ENCODE measurements at places on chromosomes 2 and 18. TPM values are rescaled to one million over a fixed set of nuclear protein-coding genes. Genes with fewer than 3 reads are reported as not detected.

DNA sequence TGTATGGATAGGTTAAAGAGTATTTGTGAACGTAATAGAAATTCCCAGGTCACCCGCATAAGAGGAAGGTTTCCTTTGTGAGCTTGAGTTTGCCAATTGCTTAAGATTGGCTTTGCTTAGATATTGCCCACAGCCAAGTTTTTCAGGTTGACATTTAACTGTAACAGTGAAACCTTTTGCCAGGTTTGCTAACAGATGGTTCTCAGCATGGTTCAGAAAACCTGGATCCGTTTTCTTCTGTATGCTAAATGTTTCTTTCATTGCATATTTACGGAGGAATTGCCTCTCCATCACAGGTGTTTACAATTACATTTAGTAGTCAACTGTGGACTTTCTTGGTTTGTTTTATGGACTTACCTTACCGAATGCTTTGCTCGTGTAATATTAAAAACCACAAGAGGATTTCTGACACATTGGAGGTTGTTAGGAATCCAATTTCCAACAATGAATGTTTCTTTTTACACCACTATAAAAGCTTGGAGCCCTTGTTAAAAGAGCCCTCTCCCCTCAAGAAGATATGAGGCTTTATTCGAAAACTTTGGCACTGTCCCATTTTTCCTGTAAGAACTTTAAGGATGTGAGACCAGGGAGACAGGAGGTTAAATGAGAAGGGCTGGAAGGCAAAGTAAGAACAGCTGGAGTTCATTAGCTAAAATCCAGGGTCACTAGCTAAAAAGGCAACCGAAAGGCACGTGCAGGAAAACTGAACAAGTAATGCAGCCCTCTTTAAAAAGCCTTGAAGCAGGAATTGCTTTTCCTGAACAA is 7.8 kb downstream of the CDK15 start:
- no peak for DNase-seq

- DNase-seq: no peak
These were observed 179.5 kb downstream of the EIPR1 start for GRCh38 chr2:3198119-3198518.

DNA sequence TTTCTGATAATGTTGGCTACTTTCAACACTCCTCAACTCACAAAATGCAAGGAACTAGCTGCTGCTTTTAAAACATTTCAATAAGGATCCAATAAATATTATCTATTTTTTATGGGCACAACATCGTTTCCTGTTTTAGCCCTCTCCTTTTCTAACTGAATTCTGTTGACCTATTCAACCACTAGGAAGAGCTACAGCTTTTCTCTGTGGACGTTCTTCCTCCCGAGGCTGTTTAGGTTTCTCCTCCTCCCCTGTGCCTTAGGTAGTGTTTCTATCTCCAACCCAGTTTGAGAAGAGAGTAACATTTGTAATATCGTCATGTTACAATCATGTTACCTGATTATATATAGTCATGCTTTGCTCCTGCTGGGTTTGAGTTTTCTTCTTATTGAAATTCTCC is 91.3 kb upstream of the ITGB6 start:
- no peak for DNase-seq

GRCh38 chr2:62270728-62271127 is 74.8 kb downstream of the B3GNT2 start:
- peak; percentile 63 for DNase-seq

DNA sequence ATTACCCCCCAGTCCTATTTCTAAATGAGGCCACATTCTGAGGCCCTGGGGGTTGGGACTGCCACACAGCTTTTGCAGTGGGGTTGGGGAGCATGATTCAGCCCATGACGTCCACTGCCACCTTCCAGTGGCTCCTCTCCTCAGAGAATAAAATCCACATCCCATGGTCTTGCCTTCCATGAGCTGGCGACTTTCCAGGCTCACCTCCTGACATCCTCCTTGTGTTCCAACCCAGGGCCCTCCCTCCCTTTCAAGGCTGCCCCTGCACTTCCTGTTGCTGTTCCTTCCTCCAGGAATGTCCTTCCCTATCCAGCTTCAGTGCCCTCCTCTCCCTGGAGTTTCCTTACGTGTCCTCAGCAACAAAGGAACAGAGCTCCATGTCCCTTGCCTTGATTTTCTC is 187.3 kb upstream of the ID2 start:
- no peak for DNase-seq

DNA sequence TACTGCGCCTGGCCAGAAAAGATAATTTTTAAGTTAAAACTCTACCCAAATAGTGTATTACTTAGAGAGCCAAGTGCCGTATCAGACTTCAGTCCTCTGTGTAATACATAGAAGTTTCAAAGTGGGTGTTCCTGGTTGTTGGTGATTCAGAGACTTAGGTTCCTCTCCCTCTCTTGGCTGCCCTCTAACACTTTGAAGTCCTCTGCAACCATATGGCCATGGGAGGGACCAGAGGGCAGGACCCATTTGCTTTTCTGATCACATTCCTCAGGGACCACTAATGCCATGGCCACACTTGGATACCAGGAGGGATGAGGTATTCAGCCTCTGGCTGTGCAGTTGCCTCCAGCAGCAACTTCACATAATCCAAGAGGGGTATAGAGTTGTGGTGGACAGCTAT is 131.5 kb downstream of the CAPN13 start:
- DNase-seq: no peak

DNA sequence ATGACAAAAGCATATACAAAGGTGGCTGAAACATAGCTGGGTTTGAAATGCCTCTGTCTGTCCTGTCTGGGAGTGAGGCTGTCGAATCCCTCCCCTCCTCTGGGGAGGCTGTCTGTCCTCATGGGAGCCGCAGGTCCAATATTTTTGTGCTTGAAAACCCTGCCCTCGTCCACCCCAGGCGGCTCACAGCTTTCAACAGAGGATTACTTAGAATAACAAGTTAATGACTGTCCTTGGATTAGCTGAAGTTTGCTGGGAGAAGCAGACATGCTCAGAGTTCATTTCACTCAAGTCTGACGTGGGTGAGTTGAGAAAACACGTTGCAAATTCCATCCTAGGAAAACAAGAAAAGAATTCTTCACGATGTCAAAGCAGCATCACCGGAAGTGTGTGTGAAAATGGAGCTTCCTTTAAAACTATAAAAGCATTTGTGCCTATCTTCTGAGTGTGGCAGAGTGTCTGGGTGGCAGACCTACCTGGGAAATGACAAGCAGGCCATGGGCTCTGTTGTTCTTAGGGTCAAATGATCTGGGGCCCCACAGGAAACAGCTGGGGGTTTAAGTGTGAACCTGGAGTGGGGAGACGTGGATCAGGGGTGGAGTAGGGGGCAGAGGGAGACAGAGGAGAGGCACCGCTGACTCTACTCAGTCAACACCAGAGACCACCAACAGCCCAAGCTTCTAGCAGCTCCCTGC is 77.1 kb downstream of the DDX1 start:
- no peak for DNase-seq

DNA sequence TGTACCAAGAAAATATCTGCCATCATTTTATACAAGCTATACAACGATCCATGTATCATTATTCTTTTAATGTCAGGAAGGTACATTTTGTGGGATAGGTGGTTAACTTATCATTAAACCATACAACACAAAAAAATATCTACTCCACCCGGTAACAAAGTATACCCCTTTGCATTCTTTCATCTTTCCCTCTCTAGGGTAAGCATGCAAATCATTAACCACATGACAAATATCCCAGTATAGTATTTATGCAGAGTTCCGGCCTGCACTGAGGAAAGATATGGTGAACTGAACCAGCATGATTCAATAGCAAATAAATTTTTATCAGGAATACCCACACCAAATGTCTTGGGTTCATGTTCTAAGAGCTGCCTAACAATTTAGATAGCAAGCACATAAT is 22.5 kb upstream of the SULT1C2 start:
- no peak for DNase-seq

Gene DOK6
- 0.96 TPM for total RNA-seq

Gene BCL11A
- total RNA-seq: 27.1 TPM

Gene CABYR
- not detected for total RNA-seq

Data from left ventricle myocardium inferior (tissue), 1 donor.